Stimulated activated CD8-positive, alpha-beta memory T cell treated with anti-CD3 and anti-CD28 coated beads, Interleukin-7, amount 100 ng/mL, for 1 hour (primary cell): ENCODE measurements at places on chromosomes 6 and 20.

GRCh38 chr6:112639391-112639831, 292.3 kb downstream of the RFPL4B start:
- DNase-seq = no peak

DNA sequence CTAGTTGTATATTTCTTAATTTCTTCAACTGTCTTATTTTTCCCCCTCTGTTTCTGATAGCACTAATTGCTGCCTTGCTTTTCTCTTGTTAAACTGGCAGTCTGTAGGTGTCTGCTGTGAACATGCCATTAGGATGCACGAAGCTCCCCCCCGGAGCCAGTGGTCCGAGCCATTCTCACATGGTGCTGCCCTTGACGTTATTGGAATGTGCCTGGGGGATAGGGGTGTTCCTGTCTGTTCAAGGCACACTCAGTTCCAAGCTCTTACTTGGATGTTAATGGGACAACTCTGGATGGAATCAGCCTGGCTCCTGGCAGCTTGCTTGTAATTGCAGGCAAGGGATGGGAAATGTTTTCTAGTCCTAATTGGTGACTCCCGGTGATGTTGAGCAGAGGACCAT, 68.4 kb downstream of the RREB1 start:
- no peak for DNase-seq

DNA sequence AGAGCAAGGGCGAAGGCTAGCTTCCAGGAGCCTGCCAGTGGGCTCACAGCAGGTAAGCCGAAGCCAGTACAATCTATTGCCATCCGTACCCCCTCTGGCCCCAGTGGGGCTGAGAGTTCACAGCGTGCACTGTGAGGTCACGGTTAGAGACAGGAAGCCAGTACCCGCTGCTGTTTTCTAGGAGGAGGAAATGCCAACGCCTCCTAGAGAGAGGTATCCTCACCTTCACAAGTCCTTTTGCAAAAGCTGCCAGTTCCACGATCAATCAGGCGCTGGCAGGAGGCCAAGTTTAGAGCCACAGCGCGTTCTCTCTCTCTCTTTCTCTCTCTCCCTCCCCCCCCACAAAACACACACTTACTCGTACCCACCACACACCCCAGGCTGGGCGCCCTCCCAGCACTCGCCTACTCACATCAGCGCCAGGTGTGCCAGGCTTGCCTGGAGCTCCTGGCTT, 22.5 kb downstream of the COL9A1 start:
- no peak for DNase-seq

- no peak for DNase-seq
Measured at GRCh38 chr6:92701425-92702096, 717.8 kb downstream of the EPHA7 start.

DNA sequence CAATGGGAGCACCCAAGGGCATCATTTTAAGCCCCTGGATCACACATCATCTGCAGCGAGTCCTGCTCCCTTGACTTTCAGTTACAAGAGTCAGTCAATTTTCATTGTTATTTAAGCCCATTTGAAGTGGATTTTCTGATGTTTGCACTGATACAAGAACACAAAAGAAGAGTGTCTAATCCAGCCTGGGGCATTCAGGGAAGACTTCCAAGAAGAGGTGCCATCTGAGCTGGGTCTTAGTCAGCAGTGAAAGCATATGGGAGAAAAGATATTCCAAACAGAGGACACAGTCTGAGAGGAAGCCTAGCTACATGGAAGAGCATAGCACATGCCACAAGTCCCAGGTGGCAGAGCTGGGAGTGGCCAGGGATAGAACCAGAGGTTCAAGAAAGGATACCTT, 10.4 kb upstream of the FOXP4 start:
- DNase-seq = no peak
